ENCODE measurements at places on chromosomes 3 and 15.

DNA sequence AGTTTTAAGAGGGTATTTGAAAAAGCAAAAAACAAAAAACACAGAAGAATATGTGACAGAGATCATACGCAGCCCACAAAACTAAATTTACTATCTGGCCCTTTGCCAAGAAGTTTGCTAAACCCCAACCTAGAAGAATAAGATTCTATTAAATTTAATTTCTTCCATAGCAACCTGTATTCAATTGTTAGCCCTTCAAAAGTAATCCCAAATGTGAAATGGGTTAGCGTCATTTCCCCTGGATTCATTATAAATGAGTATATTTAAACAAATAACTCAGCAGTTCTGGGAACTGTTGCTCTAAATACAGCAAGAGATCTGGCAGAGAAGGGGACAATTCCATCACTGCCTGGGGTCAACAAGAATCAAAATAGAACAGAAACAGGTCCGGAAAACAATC lies 56.8 kb downstream of the CERS3 start:
- H3K27me3 ChIP-seq = no peaks in the 10 kb centered on the region
- no peak for DNase-seq
- H3K36me3 ChIP-seq = peaks cover 8% of the 10 kb centered on the region
- no peak overlapping the region for H3K27ac ChIP-seq
- no peak overlapping the region for H3K4me3 ChIP-seq

- H3K27ac ChIP-seq = peak overlapping the region; percentile 81
- peaks cover 28% of the 10 kb centered on the region for H3K4me1 ChIP-seq
- peak; percentile 90 for DNase-seq
- no peaks in the 10 kb centered on the region for H3K27me3 ChIP-seq
- no peak overlapping the region for H3K4me3 ChIP-seq
These were observed 36.3 kb downstream of the LRTM1 start for GRCh38 chr3:54891540-54891897.

DNA sequence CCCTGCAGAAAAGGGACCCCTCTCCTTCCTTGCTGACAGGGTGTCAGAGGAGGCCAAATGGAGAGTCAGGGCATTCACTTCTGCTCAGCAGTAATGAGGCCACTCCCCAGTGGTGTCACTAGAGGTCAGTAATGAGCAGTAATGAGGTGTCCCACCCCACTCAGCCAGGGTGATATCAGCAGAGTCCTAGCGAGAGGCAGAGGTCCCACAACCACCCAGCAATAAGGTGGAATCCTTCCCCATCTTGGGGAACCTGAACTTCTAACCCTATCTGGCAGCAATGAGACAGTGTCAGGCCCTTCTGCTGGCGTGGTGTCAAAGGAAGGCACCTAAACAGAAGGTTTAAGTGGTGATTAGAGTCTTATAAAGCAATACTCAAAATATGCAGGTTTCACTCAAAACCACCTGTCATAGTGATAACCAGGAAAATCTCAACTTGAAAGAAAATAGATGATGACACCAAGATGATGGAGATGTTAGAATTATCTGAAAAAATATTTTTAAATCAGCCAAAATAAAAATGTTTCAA lies 12.9 kb downstream of the OCA2 start:
- no peak overlapping the region for H3K27ac ChIP-seq
- H3K4me1 ChIP-seq = no peaks in the 10 kb centered on the region
- H3K27me3 ChIP-seq = peaks cover 9% of the 10 kb centered on the region
- H3K36me3 ChIP-seq = no peaks in the 10 kb centered on the region

- no peaks in the 10 kb centered on the region for H3K36me3 ChIP-seq
- H3K4me1 ChIP-seq = no peaks in the 10 kb centered on the region
- H3K27me3 ChIP-seq = no peaks in the 10 kb centered on the region
- H3K4me3 ChIP-seq = no peak overlapping the region
These were observed 236.6 kb downstream of the TBC1D5 start for GRCh38 chr3:17505856-17506255.

DNA sequence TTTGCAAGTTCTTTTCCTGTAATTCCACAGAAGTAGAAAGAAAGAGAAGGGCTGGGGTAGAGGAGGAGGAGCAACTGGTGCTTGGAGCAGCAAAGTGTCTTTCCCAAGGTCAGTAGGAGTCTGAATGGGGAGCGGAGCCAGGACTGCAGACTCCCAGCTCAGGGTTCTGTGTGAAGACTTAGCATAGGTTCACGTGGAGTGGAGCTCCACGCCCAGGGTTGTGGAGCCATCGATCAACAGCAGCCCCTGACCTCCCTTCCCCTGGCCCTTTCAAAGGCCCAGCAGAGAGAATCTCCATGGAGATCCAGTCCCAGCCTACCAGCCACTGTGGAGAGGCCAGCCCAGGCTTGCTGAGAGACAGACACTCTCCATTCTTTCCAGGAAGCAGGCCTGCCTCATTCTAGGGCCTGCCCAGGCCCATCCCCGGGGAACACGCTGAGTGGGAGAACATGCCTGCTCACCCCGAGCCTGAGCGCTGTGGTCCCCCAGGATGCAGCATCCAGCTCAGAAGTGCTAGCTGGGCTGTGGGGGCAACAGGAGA lies 62.1 kb downstream of the CORO2B start:
- H3K27ac ChIP-seq = peak overlapping the region; percentile 69
- DNase-seq = peak; percentile 66
- no peaks in the 10 kb centered on the region for H3K36me3 ChIP-seq
- peaks cover 61% of the 10 kb centered on the region for H3K4me1 ChIP-seq
- no peaks in the 10 kb centered on the region for H3K27me3 ChIP-seq

- H3K27me3 ChIP-seq = peaks cover 4% of the 10 kb centered on the region
- peaks cover 31% of the 10 kb centered on the region for H3K4me1 ChIP-seq
- peak overlapping the region; percentile 1 for H3K27ac ChIP-seq
- DNase-seq = no peak
- H3K4me3 ChIP-seq = peak overlapping the region; percentile 63
These were observed 859 bp downstream of the RORA start for GRCh38 chr15:61227950-61228936.

Data from suprapubic skin (tissue), 4 donors.